Lung (tissue), 17 donors: ENCODE measurements at places on chromosomes 11 and 22. TPM values are rescaled to one million over a fixed set of nuclear protein-coding genes. Genes with fewer than 3 reads are reported as not detected.

DNA sequence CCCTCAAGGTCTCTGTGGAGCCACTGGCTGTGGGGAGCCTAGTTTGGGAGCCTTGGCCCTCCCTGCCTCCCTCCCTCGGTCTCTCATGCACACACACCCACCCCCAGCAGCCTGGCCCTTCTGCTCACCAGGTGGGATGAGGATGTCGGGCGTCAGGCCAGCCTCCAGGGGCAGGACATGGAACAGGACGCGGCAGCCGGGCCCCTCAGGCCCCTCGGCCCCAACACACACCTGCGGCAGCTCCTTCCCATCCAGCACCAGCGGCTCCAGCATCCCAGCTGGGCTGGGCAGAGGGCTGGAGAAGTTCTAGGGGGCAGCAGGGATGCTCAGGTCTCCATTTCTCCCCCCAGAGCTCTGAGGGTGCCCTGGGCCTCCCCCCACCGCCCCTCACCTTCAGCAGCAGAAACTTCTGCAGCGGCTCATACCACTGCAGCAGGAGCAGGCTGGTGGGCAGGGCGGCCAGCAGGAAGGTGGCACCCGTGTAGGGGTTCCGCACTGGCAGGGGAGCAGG is 11.2 kb downstream of the MAP4K2 start:
- DNase-seq = no peak
- peaks cover 4% of the 10 kb centered on the region for H3K4me1 ChIP-seq
- no peak overlapping the region for H3K4me3 ChIP-seq
- H3K36me3 ChIP-seq = peaks cover 4% of the 10 kb centered on the region
- no peaks in the 10 kb centered on the region for H3K27me3 ChIP-seq

DNA sequence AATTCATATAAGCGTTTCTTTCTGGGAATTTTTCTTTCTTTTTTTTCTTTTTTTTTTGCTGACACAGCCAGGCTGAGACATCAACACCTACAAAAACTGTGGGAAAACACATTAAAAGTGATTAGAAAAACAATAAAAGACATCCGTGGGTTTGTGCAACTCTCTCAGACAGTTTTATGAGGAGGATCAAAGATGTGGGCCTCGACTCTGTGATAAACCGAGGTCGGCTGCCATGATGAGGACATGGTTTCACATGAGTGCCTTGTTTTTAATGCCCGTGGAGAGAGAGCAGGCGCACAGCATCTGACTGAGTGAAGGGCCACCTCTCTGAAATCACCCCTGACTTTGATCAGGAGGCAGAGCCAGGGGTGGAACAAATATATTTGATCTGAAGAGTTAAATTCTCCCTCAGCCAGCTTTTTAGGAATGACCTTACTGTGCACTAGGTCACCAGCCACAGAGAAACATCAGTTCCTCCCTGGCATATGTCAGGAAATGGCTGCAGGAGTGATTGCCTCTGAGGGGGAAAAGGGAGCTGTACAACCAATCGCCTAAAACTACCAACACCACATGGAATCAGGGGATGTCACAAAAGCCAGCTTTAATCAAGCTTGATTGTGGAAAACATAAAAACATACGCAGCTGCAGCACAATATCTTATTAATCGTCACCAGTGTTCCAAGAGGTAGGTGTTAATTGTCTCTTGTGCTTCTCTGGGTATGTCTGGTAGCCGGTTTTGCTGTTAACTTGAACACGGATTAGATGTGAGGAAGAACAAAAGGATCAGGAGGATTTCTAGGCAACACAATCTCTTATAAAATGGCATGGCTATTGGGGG is 164.7 kb downstream of the MAML2 start:
- DNase-seq = no peak
- H3K27me3 ChIP-seq = no peaks in the 10 kb centered on the region
- no peaks in the 10 kb centered on the region for H3K36me3 ChIP-seq
- H3K4me3 ChIP-seq = no peak overlapping the region

GRCh38 chr11:48093795-48094642 is 113.7 kb downstream of the PTPRJ start:
- peak; percentile 74 for DNase-seq
- no peaks in the 10 kb centered on the region for H3K36me3 ChIP-seq
- peaks cover 20% of the 10 kb centered on the region for H3K4me1 ChIP-seq
- H3K27ac ChIP-seq = no peak overlapping the region
- H3K4me3 ChIP-seq = no peak overlapping the region

GRCh38 chr11:106473089-106473722 is 395.7 kb downstream of the AASDHPPT start:
- H3K27me3 ChIP-seq = no peaks in the 10 kb centered on the region
- H3K36me3 ChIP-seq = no peaks in the 10 kb centered on the region
- H3K4me3 ChIP-seq = no peak overlapping the region
- H3K4me1 ChIP-seq = no peaks in the 10 kb centered on the region
- no peak for DNase-seq

- H3K27me3 ChIP-seq = no peaks in the 10 kb centered on the region
These were observed 282.9 kb downstream of the LUZP2 start for GRCh38 chr11:24779791-24780190.

- no peaks in the 10 kb centered on the region for H3K4me1 ChIP-seq
- no peak overlapping the region for H3K4me3 ChIP-seq
- H3K27me3 ChIP-seq = no peaks in the 10 kb centered on the region
- H3K27ac ChIP-seq = no peak overlapping the region
- no peak for DNase-seq
- H3K36me3 ChIP-seq = no peaks in the 10 kb centered on the region
These were observed 144.9 kb upstream of the SESN3 start for GRCh38 chr11:95375886-95376285.

DNA sequence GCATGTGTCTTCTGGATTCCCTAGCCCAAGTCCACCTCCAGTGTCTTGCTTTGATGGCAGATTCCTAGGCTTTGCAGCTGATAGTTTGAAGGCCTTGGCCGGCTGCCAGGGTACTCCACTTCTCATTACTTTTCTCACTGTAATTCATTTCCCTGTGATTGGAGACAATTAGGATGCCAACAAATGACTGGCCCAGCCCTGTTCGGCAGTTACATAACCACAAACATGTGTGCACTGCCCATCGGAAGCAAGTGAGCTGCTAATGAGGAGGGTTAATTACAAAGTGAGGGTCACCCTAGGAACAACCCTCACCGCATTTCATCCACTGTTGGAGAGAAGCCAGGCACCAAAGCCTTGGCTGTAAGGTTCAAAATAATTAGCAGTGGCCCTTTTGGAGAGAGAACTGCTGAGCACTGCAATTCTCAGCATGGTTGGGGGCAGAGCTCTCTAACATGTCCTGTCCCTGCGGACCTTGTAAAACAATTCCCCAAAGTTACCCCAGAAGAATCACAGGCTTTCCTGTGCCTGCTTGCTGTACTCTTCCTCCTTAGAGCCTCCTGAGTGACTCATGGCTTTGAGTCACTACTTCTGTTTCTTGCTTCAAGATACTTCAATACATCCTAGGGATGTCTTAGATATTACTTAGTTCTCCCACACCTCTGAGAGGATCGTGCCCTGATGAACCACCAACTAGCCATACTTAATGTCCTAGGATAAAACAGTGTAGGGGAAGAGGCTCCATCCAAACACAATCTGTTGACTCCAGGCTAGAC is 109.7 kb upstream of the GALNT18 start:
- H3K36me3 ChIP-seq = no peaks in the 10 kb centered on the region
- no peak overlapping the region for H3K27ac ChIP-seq
- no peak overlapping the region for H3K4me3 ChIP-seq
- H3K27me3 ChIP-seq = no peaks in the 10 kb centered on the region

DNA sequence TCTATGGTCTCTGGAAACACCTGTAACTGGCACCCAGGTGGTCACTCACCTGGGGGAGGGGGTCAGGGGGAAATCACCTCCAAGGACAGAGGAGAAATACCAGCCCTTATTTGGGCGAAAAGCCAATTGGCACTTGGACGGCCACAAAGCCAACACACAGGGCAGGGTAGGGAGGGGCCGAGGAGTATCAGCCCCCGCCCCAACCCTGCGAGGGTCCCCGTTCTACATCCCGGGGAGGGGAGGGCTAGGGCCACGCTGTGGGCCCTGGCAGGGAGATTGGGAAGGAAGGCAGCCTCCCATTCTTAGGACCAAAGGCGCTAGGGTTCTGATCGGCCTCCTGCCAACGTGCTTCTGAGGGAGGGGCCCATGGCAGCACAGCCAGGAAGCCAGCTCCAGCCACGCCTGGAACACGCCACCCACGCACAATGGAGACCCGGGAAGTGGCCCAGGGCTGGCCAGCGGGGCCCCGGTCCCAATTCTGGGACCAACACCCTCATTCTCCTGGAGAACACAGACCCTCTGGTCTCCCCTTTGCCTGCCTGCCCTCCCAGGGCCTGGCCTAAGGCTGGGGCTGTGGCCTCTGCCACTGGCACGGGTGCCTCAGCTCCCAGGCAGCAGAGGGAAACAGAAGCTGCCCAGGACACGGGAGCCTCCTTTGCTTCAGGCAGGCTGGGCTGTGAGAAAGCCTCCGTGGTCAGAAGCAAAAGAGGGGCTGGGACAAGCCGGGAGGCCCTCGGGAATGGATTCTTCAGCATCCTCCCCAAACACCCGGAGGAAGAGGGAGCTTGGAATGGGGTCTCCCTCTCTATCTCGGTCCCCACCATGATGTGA is 7.4 kb downstream of the CBX6 start:
- no peak overlapping the region for H3K4me3 ChIP-seq
- H3K27me3 ChIP-seq = no peaks in the 10 kb centered on the region
- H3K4me1 ChIP-seq = peaks cover 6% of the 10 kb centered on the region
- H3K36me3 ChIP-seq = peaks cover 18% of the 10 kb centered on the region
- H3K27ac ChIP-seq = peak overlapping the region; percentile 78

- H3K36me3 ChIP-seq = no peaks in the 10 kb centered on the region
- no peaks in the 10 kb centered on the region for H3K27me3 ChIP-seq
- H3K4me3 ChIP-seq = no peak overlapping the region
- peak; percentile 43 for DNase-seq
These were observed 24.5 kb upstream of the SESN3 start for GRCh38 chr11:95255251-95256145.

DNA sequence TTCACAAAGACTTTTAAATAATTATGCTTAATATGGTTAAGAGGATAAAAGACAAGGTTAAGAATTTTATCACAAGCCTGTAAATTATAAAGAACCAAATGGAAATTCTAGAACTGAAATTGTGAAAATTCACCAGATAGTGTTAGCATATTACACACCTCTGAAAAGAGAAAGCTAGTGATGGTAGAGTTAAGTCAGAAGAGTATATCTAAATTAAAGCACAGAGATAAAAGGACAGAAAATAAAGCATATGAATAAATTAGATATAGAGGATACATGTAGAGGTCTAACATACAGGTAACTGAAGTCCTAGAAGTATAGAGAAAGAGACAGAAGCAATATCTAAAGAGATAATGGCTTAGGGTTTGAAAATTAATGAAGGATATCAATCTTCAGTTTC is 4.2 kb upstream of the CLTCL1 start:
- no peak for DNase-seq
- H3K27me3 ChIP-seq = no peaks in the 10 kb centered on the region
- no peaks in the 10 kb centered on the region for H3K36me3 ChIP-seq
- no peak overlapping the region for H3K27ac ChIP-seq
- peaks cover 4% of the 10 kb centered on the region for H3K4me1 ChIP-seq
- no peak overlapping the region for H3K4me3 ChIP-seq

- H3K27ac ChIP-seq = no peak overlapping the region
- H3K4me1 ChIP-seq = peaks cover 8% of the 10 kb centered on the region
- no peaks in the 10 kb centered on the region for H3K27me3 ChIP-seq
- H3K36me3 ChIP-seq = no peaks in the 10 kb centered on the region
- no peak overlapping the region for H3K4me3 ChIP-seq
These were observed 63.2 kb downstream of the MTMR3 start for GRCh38 chr22:29946220-29946619.

DNA sequence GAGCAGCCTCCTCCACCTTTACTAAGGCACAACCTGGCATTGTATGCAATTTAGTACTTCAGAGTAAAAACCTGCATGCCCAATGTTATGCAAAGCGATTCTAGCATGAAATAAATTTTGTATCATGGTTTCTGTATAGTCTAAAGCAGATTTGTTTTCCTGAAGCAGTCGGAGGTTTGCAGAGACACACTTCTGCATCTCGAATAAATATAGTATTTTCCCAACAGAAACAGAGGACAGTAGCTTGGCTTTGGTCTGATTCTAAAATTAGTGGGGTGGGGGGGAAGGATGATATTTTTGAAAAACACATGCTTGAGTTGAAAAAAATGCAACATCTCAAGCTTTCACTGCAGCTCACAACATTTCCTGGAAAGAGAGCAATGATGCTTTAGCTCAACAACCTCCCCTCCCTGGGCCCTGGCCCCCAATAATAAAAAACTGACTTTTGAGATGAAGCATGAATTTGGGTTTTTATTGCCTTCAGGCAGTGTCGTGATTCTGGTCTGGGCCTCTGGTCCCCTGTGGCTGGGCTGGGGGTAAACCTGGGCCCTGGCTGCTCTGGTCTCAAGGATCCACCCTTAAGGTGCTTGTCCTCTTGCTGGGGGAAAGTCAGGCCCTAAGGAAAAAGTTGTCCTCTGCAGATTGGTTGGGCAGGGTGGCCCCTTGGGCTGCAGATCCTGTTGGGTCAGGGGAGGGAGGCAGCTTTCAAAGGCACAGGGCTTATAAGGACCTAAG is 48.2 kb downstream of the KCNC1 start:
- DNase-seq = no peak
- H3K4me3 ChIP-seq = no peak overlapping the region
- H3K36me3 ChIP-seq = no peaks in the 10 kb centered on the region
- no peak overlapping the region for H3K27ac ChIP-seq
- H3K27me3 ChIP-seq = no peaks in the 10 kb centered on the region

DNA sequence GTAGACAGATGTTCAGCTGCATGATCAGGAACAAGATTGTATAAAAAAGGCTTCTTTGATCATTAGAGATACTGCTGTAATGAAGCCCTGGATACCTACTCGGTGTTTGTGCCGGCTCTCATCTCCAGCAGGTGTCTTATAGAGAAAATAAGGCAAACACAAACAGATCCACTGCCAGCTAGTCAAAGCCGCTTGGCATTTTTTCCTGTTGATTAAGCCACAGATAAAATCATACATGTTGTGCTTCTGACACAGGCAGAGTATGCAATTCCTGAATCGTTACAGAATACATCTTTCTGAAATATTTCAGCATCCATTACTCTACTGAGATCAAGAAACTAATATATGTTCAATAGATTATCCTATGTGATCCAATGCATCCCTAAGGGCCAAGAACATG is 206.9 kb downstream of the CADM1 start:
- H3K27me3 ChIP-seq = no peaks in the 10 kb centered on the region
- H3K4me1 ChIP-seq = no peaks in the 10 kb centered on the region
- H3K4me3 ChIP-seq = no peak overlapping the region
- H3K36me3 ChIP-seq = no peaks in the 10 kb centered on the region
- DNase-seq = no peak

GRCh38 chr11:113632981-113633380 is 73.1 kb downstream of the TMPRSS5 start:
- no peak overlapping the region for H3K27ac ChIP-seq
- no peaks in the 10 kb centered on the region for H3K36me3 ChIP-seq
- no peak overlapping the region for H3K4me3 ChIP-seq
- no peaks in the 10 kb centered on the region for H3K4me1 ChIP-seq
- no peak for DNase-seq

GRCh38 chr11:91998481-91998880 is 226.1 kb upstream of the FAT3 start:
- no peaks in the 10 kb centered on the region for H3K27me3 ChIP-seq
- no peak overlapping the region for H3K4me3 ChIP-seq
- no peaks in the 10 kb centered on the region for H3K4me1 ChIP-seq
- H3K36me3 ChIP-seq = no peaks in the 10 kb centered on the region
- no peak overlapping the region for H3K27ac ChIP-seq
- no peak for DNase-seq

DEUP1 gene
- 1.9 TPM for total RNA-seq

SLC5A4 gene
- total RNA-seq = 1.9 TPM

ACRV1 gene
- total RNA-seq = not detected

GLYATL1 gene
- total RNA-seq = 0.31 TPM

RIBC2 gene
- total RNA-seq = 8.1 TPM

UPK2 gene
- not detected for total RNA-seq
